Left cardiac atrium (tissue), 4 donors: ENCODE measurements at places on chromosomes 11 and 22.

- no peak for DNase-seq
These were observed 56.8 kb upstream of the SHANK2 start for GRCh38 chr11:71309181-71309580.

GRCh38 chr11:75771646-75772410, 3.2 kb downstream of the DGAT2 start:
- peak; percentile 40 for DNase-seq

DNA sequence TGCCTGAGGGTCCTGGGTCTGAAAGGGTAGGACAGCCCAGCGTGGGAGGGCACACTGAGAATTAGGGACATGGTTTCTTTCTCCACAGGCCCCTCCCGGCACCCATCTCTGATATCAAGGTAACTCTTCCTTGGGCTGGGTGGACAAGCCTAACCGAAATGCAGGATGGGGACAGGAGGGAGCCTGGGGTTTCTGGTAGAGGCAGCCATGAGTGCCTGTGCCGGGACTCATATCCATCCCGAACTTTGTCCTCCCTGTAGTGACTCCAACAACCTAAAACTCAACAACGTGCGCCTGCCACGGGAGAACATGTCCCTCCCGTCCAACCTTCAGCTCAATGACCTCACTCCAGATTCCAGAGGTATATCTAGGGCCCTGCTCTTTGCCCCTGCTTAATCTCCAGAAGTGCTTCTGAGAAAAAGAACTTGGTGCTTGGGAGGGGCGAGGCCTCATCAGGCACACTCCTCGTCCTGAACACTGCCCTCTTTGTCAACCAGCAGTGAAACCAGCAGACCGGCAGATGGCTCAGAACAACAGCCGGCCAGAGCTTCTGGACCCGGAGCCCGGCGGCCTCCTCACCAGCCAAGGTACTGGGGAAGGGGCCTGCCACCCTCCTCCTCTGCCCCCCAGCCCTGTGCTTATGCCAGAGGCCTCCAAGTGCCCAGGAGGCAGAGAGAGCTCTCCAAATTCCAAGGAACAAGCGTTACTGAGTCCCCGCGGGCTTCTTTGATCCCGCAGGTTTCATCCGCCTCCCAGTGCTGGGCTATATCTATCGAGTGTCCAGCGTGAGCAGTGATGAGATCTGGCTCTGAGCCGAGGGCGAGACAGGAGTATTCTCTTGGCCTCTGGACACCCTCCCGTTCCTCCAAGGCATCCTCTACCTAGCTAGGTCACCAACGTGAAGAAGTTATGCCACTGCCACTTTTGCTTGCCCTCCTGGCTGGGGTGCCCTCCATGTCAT, 3.1 kb downstream of the TMEM25 start:
- DNase-seq = no peak

DNA sequence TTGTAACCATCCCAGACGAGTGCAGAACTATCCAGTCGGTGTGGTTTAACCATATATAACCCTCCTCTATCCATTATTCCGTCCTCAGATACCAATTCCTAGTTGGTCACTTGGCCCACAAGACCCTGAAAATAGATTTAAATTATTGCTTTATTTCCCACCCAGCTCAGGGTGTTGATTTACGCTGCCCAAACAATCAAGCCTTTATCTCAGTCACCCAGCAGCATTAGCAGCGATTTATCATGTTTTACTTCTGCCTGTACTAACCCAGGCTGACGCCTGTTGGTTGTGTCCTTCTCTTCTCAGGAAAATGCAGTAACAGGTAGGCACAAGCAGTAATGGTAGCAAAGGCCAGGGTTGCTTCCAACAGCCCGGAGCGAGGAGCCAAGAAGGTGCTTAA, 81.2 kb downstream of the DSCAML1 start:
- no peak for DNase-seq

DNA sequence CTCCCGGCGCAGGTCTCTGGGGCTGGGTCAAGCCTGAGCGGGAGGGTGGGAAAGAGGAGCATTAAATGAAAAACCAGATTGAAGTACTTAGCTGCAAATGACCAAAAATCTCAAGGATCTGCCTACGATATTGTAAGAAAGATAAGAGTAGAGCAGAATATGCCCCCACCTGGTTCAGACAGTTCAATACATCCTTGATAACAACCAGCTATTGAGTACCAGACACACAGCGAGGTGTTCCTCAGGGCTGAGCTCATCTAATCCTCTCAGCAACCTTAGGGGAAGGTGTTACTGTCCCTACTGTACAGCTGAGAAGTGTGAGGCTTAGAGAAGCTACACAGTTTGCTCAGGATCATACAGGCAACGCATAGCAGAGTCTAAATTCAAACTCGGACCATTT, 27.4 kb upstream of the HMGXB4 start:
- no peak for DNase-seq

- no peak for DNase-seq
These were observed 138.4 kb downstream of the BRD1 start for GRCh38 chr22:49689255-49689770.

DNA sequence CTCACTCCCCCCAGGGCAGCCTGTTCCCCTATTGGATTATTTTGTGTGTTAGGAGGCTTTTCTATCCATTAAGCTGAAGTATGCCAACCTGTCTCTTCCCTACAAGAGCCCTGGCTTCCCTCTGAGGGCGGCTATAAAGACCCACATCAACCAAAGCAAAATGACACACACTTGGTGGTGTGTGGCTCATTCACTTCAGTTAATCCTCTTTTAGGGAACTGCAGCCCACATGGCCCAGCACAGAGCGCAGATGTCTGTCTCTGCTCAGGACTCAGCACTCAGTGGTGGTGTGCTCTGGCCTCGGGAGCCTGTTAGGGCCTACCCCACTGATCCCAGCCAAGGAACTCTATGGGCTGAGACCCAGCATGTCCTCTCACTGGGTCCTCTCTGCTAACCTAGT, 32.2 kb upstream of the LRRC10B start:
- no peak for DNase-seq

- DNase-seq = no peak
These were observed 126.3 kb downstream of the ARHGAP8 start for GRCh38 chr22:44878483-44879300.

- no peak for DNase-seq
These were observed 37.5 kb downstream of the SLC1A2 start for GRCh38 chr11:35381709-35382322.

GRCh38 chr11:15048616-15049015, 24.8 kb upstream of the CALCB start:
- DNase-seq = no peak

- DNase-seq = no peak
These were observed 94.3 kb upstream of the BMAL1 start for GRCh38 chr11:13183094-13183825.

DNA sequence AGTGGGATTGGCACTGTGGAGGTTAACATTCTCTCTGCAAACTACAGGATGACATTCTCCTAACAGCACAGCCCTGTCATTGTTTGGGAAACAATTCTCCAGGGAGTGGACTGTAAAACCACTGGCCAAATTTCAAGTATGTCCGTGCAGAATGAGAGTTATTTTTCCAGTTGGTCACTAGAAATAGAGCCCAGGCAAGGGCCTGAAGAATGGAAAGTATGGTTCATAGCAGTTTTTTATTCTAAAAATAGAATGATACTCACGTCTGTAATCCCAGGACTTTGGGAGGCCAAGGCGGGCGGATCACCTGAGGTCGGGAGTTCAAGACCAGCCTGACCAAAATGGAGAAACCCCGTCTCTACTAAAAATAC, 39.0 kb upstream of the CD44 start:
- no peak for DNase-seq
